H9 (cell line): ENCODE measurements at places on chromosomes 4 and X. TPM values are rescaled to one million over a fixed set of nuclear protein-coding genes. Genes with fewer than 3 reads are reported as not detected.

GRCh38 chr4:83285055-83285407, 433 bp upstream of the COQ2 start:
- no peak for DNase-seq

DNA sequence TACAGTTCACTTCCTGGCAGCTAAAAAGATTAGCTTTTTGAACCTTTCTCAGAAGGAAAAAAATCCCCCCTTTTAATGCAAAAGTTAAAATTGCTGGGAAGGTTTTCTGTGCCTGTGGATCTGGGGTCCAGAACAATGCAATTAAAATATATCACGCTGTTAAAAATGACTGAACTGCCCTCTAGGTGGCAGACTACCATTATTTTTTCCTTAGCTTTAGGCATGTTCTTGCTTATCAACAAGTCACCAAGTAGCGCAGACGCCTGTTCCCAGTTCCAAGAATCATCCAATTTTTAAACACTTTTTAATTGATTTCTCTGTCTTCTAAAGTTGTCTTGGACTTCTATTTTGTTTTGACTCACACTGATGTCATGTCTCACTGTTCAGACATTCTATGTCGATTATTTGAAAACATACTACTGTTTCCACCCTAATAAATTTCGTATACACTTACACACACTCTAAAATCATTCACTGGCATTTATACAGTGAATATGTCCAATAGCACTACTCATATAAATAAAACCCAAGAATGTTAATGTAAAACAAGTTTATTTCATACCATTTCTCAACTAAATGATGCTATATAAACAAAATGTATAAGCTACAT, 661.6 kb downstream of the RAPGEF2 start:
- DNase-seq: no peak

- DNase-seq: peak; percentile 69
Measured at GRCh38 chr4:1767061-1767769, 25.9 kb upstream of the FGFR3 start.

DNA sequence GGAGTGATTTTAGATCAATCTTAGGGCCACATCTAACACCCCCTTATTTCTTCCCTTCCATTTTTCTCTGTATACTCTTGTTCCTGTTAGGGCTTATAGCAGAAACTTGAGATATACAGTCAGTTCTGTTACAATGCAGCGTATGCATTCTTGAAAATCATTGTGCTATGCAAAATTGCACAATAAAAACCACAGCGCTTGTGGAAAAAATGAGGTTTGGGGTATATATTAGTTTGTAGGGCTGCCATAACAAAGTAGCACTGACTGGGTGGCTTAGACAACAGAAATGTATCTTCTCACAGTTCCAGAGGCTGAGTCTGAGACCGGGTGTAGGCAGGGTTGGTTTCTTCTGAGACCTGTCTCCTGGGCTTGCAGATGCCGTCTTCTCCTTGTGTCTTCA, 59.0 kb downstream of the WWC2 start:
- no peak for DNase-seq

GRCh38 chr4:87783781-87784180, 15.6 kb upstream of the IBSP start:
- no peak for DNase-seq

GRCh38 chrX:53695946-53696549, 9.5 kb upstream of the HUWE1 start:
- DNase-seq: no peak

DNA sequence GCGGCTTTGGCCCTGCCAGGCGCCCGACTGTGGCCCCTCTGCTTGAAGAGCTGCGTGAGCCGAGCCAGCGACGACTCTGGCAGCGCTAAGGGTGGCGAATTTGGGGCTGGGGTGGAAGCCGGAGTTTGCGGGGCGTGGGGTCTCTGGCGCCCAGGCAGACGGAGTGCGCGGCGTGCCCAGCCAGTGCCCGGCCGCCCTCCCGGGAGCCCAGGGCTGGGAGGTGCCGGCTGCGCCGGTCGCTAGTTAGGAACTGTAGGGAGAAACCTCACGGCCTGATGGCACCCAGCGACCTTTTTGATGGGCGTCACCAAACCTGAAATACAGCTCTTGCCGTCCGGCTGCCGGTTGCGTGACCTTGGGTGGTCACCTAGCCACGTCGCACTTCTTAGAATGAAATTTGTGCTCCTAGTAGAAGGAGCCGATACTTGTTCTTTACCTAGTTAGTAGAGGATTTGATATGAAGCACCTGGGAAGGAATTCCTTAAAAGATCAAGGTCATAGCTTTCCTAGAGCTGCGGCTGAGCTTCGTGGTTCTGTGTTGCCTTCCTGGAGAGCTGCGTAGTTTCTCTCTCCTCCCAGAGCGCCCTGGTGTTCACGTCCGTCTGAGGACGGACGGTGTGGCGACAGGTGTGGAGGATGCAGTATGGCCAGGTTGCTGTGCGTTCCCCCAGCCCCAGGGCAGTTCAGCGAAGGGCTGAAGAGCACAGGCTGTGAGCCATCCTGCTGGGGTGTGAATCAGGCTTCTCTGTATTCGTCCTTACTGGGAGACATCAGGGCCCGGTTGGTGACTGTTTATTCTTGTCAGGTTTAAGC, 680 bp downstream of the MAEA start:
- DNase-seq: no peak

- DNase-seq: no peak
Measured at GRCh38 chrX:154873329-154873728, 12.8 kb upstream of the F8A1 start.

DNA sequence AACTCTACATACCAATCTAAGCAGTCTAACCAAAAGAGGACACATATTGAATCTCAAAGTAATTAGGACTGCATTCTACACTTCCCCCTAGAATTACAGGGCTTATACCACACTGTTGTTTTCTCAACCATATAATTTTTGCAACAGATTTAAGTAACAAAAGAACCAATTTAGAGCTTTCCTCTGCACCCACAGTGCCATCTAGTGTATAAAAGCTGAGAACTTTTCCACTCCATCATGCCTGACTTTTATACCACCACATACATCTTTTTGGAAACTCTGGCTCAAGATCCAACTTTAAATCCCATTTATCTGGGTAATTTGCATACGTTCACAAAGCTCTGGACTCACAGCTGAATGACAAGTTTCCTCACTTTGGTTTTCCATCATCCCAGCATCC, 99.5 kb downstream of the EFHC2 start:
- DNase-seq: no peak

The AKAP17A gene
- total RNA-seq: 39.7 and 42.1 TPM in 2 replicates

The EVC gene
- total RNA-seq: 9.7 and 10.1 TPM in 2 replicates

The IDUA gene
- 9.4 and 14.5 TPM in 2 replicates for total RNA-seq

The PDZD11 gene
- total RNA-seq: 30.4 and 30.6 TPM in 2 replicates

The SCOC gene
- 29.4 and 30.4 TPM in 2 replicates for total RNA-seq

The ZDHHC15 gene
- total RNA-seq: 1.9 and 2.7 TPM in 2 replicates

The GLRA2 gene
- total RNA-seq: not detected in 2 replicates

The DUSP21 gene
- not detected in 2 replicates for total RNA-seq

The SPATA18 gene
- total RNA-seq: 3.9 and 5.5 TPM in 2 replicates

The EFHC2 gene
- total RNA-seq: 0.68 and 1.1 TPM in 2 replicates
